Ascending aorta (tissue), 2 donors: ENCODE measurements at places on chromosomes 2 and 18. TPM values are rescaled to one million over a fixed set of nuclear protein-coding genes. Genes with fewer than 3 reads are reported as not detected.

RUFY4 gene
- not detected for total RNA-seq

HAAO gene
- total RNA-seq: 7.2 TPM

HOXD13 gene
- not detected for total RNA-seq

ABCG5 gene
- total RNA-seq: 4.0 TPM

DNA sequence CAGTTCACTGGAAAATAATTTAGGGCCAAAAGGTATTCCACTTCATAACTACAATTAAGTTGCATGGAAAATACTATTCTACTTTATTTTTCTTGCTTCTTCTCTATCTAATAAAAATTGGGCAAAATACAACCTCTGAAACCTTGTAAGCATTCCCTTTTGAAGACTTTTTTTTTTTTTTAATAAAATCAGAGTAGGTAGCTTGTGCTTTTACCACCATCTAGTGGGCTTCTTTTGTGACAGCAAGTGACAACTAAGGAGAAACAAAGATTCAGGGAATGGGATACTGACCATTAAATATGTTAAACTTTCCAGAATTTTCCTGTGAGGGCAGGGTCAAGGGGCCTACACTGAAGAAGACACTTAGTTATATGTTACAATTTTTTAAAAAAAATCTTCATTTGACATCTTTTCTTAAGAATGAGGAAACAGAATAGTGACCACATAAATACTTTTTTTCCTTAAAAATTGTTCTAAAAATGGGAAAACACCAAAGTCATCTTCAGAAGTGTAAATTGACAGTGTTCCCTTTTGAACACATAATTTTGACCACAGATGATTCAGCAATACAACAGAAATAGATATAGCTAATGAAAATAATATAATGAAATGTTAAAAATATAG is 1183.2 kb upstream of the ACVR2A start:
- no peaks in the 10 kb centered on the region for H3K27me3 ChIP-seq
- H3K36me3 ChIP-seq: no peaks in the 10 kb centered on the region
- H3K4me1 ChIP-seq: no peaks in the 10 kb centered on the region
- DNase-seq: no peak

DNA sequence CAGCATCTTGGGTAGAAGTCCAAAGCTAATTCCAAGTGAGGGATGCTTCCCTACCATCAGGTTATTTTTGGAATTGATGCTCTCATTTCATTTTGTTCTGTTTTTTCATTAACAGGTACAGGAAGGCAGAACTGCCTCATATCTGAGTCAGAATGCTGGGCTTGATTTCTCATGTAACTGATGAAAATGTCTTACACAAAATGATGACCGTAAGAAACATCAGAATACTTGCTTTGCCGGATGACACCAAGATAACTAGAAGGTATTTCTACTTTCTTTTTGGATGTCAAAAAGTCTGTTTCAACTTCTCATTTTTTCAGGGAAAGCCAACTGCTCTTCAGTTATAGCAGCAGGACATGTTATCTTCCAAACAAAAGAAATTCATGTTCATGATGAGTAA is 62.6 kb downstream of the ETAA1 start:
- DNase-seq: no peak
- H3K27me3 ChIP-seq: no peaks in the 10 kb centered on the region
- no peaks in the 10 kb centered on the region for H3K36me3 ChIP-seq
- H3K4me3 ChIP-seq: no peak overlapping the region
- H3K4me1 ChIP-seq: no peaks in the 10 kb centered on the region
- H3K27ac ChIP-seq: no peak overlapping the region

- H3K4me3 ChIP-seq: no peak overlapping the region
- H3K4me1 ChIP-seq: no peaks in the 10 kb centered on the region
- H3K36me3 ChIP-seq: no peaks in the 10 kb centered on the region
- H3K27ac ChIP-seq: no peak overlapping the region
Observed at GRCh38 chr2:68994864-68995263, 18.1 kb upstream of the ANTXR1 start.

DNA sequence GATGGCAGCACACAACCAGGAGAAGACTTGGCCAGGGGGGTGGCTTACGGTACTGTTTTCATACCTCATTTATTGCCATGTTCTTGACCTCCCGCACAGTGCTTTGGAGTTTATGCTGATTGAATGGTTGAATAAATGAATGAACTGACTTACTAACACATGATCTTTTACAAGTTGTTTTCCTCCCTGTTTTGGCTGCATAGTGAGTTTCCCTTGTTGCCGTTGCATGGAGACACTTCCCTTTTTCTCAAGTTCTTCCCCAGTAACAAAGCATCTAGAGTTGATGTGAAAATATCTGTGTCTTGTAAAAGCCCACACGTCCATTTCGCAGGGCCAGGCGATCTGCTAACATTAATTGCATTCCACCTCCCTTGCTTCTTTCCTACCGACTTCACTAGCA is 35.7 kb upstream of the RAB1A start:
- H3K4me1 ChIP-seq: peaks cover 14% of the 10 kb centered on the region
- no peaks in the 10 kb centered on the region for H3K27me3 ChIP-seq
- peak overlapping the region; percentile 81 for H3K27ac ChIP-seq
- H3K36me3 ChIP-seq: no peaks in the 10 kb centered on the region
- H3K4me3 ChIP-seq: no peak overlapping the region

DNA sequence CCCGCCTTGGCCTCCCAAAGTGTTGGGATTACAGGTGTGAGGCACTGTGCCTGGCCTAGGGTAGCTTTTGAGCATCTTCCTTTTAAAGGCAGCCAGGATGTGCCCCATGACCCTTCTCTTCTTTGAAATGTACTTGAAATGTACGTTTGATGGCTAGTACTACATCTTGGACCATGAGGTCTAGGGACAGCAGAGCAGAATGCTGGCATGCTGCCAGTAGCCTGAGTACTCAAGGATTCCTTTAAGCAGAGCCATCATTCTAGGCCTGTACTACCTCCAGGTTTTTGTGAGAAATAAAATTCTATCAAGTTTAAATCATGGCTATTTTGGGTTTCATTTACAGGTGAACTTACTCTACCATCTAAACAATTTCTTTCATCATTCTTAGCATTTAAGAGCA is 2.9 kb upstream of the EML6 start:
- H3K36me3 ChIP-seq: no peaks in the 10 kb centered on the region
- H3K4me3 ChIP-seq: no peak overlapping the region
- no peak overlapping the region for H3K27ac ChIP-seq
- no peak for DNase-seq
- no peaks in the 10 kb centered on the region for H3K27me3 ChIP-seq
- H3K4me1 ChIP-seq: peaks cover 6% of the 10 kb centered on the region
